ENCODE measurements at places on chromosomes 5 and 9.

- no peak for DNase-seq
Measured at GRCh38 chr9:16414451-16414850, 456.0 kb downstream of the BNC2 start.

DNA sequence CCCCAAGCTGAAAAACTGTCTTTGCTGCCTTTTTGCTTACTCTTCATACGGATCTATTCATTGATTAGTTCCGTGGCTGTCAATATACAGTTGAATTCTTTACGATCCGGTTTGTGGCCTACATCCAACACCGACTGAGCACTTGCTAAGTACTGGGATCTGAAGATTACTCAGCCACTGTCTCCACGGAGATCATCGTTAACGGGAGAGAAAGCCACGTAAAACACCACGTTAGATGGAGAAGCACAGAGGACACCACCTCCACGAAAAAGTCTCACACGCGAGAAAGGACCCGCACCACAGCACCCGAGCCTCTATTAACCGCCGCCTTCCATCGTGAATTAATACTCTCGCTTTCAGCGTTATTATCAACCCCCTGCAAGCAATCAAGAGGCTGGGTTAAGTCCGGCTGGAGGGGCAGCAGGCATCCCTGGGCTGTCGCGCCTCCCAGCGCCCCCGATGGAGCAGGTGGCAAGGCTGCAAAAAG lies 650 bp downstream of the ELP1 start:
- no peak for DNase-seq

DNA sequence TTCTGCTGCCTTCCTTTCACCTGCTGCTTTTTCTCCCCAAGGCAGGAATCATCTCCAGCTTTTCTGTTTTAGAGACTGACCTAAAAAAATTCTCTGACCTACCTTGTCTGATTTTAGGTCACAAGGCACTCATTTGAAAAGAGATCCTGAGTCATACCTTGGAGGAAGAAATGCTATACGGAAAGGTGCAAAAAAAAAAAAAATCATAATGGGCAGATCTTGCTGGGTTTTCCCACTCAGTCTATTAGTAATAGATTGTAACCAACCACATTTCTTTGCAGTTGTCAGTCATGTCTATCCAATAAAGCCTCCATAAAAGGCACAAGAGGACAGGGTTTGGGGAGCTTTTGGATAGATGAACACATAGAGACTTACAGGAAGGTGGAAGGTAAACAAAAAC lies 70.0 kb downstream of the MTREX start:
- no peak for DNase-seq

GRCh38 chr5:179900711-179901110 lies 7.0 kb downstream of the TBC1D9B start:
- no peak for DNase-seq

DNA sequence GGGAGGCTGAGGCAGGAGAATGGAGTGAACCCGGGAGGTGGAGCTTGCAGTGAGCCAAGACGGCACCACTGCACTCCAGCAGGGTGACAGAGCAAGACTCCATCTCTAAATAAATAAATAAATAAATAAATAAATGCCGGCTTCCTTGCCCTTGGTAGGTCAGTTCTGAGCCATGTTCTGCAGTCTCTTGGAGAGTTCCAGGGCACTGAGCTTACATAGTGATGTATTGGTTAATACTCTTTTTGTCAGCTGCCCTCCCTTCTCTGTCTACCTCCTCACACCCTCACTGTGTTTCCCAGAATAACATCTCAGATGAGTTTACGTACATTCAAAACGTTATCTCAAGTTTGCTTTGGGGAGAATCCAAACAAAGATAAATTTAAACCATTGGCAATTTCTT lies 45.2 kb upstream of the FER start:
- DNase-seq, result no peak

- no peak for DNase-seq
Measured at GRCh38 chr9:87519461-87519860, 21.8 kb downstream of the DAPK1 start.

GRCh38 chr5:14457476-14457875 lies 124.1 kb upstream of the OTULINL start:
- DNase-seq, result no peak

DNA sequence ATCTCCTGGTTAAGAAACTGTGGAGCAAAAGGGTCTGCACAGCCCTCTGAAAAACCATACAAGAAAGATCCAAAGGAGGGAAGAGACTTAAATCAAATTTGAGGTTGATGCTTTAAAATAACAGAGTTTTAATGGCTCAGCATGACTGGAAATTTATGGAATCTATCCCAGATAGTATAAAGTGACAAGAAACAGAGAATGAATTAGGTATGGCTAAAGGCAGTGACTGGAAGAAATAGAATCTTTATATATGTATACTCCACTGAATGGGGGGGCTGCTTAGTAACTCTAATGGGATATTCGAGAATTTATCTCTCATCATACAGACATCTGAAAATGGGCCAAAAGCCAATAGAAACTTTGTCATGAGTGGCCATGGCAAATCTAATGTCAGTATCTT lies 17.6 kb upstream of the MOCS2 start:
- no peak for DNase-seq

- no peak for DNase-seq
Measured at GRCh38 chr5:147831465-147831864, at the start of gene SPINK1. TSS of gene SPINK1 (minus strand) at chr5:147831671. CDS start at chr5:147831577, 94 bp downstream.

- DNase-seq, result no peak
Measured at GRCh38 chr5:18797222-18797621, 1163.0 kb downstream of the TAF11L14 start.

- no peak for DNase-seq
Measured at GRCh38 chr9:129264388-129264787, 86.3 kb upstream of the IER5L start.

DNA sequence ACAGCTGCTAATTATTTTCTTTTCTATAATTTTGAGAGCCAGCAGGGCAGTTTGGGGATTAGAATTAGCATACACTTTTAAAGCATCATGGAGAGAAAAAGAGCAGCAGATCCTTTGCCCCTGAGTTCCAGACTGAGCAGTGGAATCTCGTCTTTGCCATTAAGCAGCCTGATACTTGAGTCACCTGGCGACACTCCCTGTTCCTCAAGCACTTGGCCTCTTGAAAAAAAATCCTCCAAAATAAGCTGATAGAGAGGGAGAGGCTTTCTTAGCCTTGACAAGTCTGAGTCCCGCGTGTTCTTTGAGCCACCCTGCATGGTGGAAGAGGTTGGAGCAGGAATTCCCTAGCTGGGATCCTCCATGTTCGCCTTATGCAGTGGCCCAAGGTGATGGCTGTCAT lies 398.3 kb downstream of the IRX2 start:
- no peak for DNase-seq

- DNase-seq, result no peak
Measured at GRCh38 chr5:139470821-139471300, at the start of gene SMIM33. TSS of gene SMIM33 (plus strand) at chr5:139471004. CDS start at chr5:139471122, 118 bp downstream.

- DNase-seq, result no peak
Measured at GRCh38 chr5:21085791-21086190, 1097.8 kb upstream of the CDH18 start.

- DNase-seq, result no peak
Measured at GRCh38 chr5:155594270-155594669, 580.7 kb downstream of the KIF4B start.

DNA sequence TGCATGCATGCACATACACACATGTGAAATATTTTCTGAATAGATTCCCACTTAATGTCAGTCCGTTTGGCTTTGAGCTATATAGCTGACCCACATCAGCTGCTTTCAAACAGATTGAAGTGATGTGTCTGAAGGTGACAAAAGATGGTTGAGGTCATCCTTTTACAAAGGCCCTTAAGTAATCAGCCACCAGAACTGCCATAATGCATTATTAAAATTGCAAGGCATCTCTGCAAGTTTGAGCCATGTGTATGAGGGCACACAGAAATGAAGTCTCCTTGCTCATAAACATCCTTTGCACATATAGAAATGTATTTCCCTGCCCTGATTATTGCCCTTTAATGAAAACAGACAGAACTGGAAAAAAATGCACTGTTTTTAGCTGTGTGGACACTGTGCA lies 1043.0 kb upstream of the C9orf72 start:
- DNase-seq, result no peak

DNA sequence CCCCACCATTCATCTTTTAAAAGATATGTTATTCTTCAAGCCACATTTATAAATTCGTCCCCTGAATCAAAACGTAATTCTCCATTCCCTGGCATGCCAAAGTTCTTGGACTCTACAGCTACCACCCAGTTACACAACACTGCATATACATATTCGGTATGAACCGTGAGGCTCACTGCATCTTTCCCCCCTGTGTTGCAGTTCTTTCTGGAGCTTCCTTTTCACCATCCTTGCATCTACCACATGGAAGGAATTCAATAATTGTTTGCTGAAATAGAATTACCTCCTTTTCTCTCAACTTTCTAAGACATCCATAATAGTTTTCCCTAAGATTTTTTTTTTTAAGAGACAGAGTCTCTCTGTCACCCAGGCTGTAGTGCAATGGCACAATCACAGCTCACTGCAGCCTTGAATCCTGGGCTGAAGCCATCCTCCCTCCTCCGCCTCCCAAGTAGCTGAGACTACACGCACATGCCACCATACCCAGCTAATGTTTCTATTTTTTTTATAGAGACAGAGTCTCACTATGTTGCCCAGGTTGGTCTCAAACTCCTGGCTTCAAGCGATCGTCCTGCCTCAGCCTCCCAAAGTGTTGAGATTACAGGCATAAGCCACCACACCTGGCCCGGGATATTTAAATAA lies 3.3 kb downstream of the LPAR1 start:
- no peak for DNase-seq

DNA sequence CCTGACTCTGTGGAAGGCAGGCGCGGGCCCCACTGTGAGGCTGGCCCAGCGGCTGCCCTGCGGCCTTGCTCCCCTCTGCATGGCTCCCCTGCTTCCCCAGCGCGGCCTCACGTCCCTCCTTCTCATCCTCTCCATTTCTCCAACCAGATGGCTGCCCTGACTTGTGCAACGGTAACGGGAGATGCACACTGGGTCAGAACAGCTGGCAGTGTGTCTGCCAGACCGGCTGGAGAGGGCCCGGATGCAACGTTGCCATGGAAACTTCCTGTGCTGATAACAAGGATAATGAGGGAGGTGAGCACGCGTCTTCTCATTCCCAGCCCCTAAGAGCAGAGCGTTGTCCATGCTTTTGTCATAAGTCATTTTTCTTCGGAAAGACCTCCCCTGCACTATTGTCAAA lies 129.0 kb upstream of the WWC1 start:
- DNase-seq, result no peak

- no peak for DNase-seq
Measured at GRCh38 chr5:3615217-3615616, 19.6 kb downstream of the IRX1 start.

- no peak for DNase-seq
Measured at GRCh38 chr9:124133727-124134126, 122.2 kb downstream of the LHX2 start.

DNA sequence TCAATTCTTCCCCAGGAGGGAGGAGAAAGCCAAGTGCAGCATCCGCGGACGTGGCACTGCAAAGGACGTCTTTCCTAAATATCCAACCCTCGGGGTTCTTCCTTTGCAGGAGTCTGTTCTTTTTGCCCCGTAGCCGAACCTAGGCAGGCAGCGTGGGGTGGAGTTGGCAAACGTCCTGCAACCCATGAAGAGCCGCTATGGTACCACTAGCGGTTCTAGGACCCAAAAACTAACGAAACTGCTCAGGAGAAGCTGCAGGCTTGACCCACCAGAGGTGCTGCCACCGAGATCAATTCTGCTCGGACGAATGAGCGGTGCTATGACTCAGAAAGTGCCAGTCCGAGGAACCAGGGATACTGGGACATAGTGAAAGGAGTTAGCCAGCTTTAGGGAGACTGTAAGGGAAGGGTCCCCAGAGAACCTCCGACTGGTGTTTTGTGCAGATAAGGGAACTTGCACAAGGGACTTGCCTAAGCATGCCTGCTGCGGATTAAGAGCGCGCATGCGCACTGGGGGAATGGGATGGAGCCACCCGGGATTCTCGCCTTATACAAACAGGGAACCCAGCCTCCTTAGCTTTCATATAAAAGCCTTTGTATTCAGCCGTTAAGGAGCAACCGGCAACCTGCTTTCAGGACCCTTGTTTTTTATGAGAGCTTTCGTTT lies 32.7 kb downstream of the ANXA2R start:
- DNase-seq, result peak; percentile 95

GRCh38 chr9:98327249-98327561 lies 71.8 kb upstream of the TBC1D2 start:
- DNase-seq, result no peak

GRCh38 chr5:179795049-179795862 lies 1.5 kb downstream of the LTC4S start:
- no peak for DNase-seq

GRCh38 chr9:134534661-134535080 lies 106.9 kb upstream of the COL5A1 start:
- no peak for DNase-seq

DNA sequence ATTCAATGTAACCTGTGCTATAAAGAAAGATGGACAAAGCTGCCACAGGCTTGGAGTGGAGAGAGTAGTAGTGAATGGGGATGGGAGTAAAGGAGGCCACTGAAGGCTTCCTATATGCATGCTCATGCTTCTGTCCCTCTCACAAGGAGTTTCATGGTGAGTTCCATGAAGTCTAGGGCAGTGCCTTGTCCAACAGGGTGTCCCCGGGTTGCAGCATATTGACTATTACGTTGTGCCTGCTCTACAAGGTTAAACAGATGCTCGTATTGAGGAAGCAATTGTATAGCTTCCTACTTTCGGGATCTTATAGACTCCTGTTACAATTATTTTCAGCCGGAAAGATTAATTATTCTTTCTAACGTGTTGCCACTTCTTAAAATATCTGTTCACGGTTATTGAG lies 129.1 kb upstream of the PIK3R1 start:
- no peak for DNase-seq

GRCh38 chr5:135395866-135396265 lies 3.2 kb downstream of the MACROH2A1 start:
- DNase-seq, result no peak

DNA sequence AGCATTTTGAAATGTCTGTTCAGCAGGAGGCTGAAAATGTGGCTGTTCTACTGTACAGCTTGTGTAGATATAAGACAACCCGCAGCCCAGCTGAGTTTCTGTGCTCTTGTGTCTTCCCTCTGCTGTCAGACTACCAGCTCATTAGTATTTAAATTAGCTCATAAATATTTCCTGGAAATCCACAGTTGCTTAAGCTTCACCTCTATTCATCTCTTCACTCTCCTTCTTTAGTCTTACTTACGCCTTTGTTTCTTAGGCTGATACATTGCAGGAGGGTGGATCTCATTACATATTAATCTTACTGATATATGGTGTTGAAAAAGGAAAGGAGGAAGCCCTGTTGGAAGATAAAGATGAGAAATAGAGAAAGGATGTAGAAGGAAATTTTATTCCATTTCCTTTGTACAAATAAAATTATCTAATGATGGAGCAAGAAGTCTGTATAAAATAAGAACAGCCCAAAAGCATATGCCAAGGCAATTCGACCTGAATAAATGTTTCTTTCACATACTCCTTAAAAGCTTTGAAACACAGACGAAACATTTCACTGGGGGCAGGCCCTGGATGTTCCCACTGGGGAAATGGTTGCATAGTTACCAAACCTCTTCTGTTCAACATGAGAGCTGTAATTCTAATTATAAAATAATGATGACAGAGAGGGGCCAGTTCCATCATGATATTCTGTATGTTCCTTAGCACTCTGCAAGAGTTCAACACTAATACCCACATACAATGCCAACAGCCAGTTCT lies 111.8 kb upstream of the APC start:
- no peak for DNase-seq

GRCh38 chr5:150600616-150601490 lies 39.6 kb upstream of the SYNPO start:
- no peak for DNase-seq

GRCh38 chr9:135608999-135609317 lies 30.4 kb downstream of the GLT6D1 start:
- DNase-seq, result no peak

- no peak for DNase-seq
Measured at GRCh38 chr5:150578781-150579461, 61.5 kb upstream of the SYNPO start.

- DNase-seq, result no peak
Measured at GRCh38 chr5:170121321-170121720, 15.6 kb downstream of the FOXI1 start.

All from Panc1 (cell line).